NCI-H2171 (cell line): ENCODE measurements at places on chromosomes 2 and 18.

DNA sequence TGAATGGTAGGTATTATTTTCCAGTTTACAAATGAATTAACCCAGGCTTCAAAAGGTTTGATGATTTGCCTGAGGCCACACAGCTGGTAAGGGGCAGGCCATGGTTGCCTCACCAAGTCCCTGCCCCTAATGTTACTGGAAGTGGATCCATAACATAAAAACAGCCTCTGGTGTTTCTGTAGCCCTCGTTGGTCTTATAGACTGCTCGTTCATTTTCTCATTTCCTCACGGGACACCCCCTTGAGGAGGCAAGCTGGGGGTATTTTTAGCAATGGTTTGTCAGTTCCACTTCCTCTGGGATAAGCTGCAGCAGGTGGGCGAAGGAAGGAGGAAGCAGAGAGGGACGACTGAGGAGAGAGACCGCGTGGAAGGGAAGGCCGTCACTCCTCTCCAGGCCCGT, 32.9 kb upstream of the NDUFV2 start:
- DNase-seq, result no peak

DNA sequence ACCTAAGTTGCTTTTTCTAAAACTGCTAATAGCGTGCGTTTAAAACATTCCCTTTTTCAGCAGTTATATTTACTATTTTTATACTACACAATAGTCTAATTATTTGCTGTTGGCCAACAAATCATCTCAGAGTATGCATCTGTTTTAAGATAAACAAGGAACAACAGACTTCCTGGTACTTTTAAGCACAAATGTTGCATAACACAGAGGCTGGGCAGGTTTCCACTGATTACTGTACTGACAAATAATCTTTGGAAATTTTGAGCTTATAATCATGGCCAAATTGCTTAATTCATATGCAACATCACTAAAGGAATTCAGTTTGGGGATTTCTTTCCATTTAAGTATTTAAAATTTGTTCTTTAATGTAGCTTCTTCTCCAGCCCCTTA, 737.4 kb upstream of the SALL3 start:
- no peak for DNase-seq

- DNase-seq, result no peak
These were observed 204.1 kb downstream of the CELF4 start for GRCh38 chr18:37361335-37362157.

- no peak for DNase-seq
These were observed 114.9 kb downstream of the GALNT13 start for GRCh38 chr2:153986488-153987229.

DNA sequence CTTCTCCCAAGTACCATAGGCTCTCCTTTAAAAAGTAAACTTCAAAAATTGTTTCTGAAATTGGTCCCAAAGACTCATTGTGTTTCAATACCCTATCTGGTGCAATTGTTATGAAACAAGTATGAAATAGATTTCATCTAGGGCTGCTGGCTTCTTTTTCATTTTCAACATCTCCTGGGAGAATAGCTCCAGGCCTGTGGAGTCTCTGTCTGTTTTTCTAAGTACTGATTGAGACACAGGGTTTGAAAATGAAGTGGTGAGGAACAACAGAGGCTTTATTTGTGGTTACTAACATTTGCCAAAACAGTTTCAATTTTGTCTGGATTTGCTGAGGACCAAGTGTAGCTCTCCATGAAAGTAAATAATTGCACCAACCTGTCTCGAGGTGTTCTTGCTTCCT, 315.9 kb upstream of the LRATD1 start:
- no peak for DNase-seq

DNA sequence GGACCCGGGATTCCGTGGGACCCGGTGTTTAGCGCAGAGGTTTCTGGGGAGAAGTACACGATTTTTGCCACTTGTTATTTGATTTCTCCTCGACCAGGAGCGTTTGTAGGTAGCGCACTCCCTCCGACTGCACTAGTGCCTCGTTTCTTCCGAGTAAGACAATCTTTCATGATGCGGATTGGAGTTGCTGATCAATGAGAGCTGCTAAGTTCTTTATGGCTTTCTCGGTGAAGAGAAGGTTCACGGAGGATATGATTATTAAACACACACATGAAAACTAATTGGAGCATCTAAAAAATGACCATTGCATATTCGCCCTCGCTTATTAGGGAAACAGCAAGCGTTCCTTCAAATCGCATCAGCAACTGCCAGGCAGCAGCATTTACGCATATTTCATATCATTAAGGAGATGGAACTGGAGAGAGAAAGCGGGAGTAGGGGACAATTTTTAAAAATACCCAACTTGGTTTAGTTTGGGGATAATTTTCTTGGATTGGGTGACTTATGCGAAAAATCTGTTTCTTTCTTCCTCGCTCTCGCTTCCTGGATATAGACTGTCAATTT, 616 bp downstream of the EML6 start:
- no peak for DNase-seq

- DNase-seq, result no peak
These were observed 44.5 kb upstream of the RMDN2 start for GRCh38 chr2:37880551-37880950.

- peak; percentile 69 for DNase-seq
These were observed 266.5 kb downstream of the HRH4 start for GRCh38 chr18:24726727-24727492.

GRCh38 chr2:190664240-190664639, 15.4 kb downstream of the NAB1 start:
- no peak for DNase-seq

DNA sequence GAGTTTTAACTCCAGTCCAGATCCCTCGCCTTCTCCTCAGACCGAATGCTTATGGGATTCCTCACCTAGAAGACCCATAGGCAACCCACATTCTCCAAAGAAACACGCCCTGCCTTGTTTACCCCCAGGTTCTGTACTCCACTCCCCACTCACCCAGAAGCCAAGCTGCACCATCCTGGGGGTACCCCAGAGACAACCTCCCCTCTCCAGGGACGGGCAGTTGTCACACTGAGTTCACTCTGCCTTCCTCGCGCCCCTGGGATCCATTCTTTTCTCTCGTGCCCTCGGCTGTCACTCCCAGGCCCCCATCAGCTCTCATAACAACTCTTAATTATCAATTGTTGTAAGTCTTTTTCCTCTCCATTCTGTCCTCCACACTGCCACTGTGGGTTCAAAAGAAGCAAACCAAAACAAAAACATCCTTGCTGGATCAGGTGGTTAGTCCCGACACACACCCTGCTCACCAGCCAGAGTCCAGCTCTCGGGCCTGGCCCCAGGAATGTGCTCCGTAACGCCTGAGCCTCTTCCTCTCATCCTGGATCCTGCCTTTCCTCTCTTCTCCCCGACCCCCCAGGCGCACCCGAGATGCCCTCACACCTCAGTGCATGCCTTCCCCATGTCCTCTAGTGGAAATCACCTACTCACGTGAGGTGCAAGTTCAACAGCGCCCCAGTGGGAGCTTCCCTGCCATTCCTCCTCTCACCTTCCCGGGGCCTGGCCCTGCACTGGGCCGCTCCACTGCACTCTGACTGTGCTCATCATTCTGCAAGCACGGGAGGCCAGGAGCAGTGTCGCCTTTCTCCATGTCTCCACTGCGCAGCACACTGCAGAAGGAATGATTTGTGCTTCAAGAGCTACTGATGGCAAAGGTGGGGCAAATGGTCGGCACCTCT, 20.7 kb downstream of the COX7A2L start:
- DNase-seq, result no peak

- DNase-seq, result no peak
These were observed 44.4 kb upstream of the LRRTM4 start for GRCh38 chr2:77566582-77566981.

GRCh38 chr2:238397356-238397755, 29.4 kb upstream of the ASB1 start:
- no peak for DNase-seq

DNA sequence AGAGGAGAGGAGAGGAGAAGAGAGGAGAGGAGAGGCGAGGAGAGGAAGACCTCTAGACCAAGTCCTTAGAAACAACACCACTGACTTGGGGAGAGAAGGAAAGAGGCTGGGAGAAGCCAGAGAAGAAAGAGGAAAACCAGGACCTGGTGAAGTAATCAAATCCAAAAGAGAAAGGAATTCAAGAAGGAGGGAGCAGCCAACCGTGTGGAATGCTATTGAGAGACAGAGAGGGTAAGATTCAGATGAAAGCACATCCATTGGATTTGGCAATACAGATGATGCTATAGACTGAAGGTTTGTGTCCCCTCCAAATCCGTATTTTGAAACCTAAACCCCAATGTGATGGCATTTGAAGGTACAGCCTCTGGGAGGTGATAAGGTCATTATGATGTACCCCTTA, 50.7 kb downstream of the GALNT14 start:
- no peak for DNase-seq

DNA sequence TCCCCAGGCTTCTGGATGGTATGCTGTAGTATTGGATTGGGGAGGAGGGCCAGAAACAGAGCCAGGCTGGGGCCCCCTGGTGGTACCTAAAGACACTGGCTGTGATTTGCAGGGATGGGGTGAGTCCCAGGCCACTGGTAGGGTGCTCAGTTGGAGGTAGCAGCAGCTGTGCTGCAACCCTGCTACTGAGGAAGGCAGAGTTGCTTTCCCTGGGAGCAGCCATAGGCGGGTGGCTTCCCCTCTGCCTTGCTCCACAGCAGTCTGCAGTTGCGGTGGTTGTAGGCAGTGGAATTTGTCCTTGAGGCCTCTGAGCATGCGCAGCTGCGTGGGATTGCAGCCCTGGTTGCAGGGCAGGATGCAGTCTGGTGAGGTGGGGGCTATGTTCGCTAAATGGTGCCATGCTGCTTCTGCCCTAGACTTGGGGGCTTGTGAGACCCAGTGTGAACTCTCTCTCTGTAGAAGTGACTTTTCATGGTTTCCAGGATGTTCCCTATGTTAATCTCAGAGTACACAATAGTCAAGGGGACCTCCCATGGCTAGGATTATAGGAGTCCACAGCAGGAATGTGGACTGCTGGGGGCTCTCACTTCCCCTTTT, 443.5 kb downstream of the XIRP2 start:
- no peak for DNase-seq

GRCh38 chr2:109335631-109336176, 206.7 kb downstream of the SH3RF3 start:
- no peak for DNase-seq

GRCh38 chr18:6311456-6312215, 103.1 kb downstream of the L3MBTL4 start:
- DNase-seq, result no peak

- no peak for DNase-seq
These were observed 34.2 kb downstream of the GRHL1 start for GRCh38 chr2:9985531-9986328.

- no peak for DNase-seq
These were observed 211.4 kb upstream of the SMIM21 start for GRCh38 chr18:75638776-75639471.

DNA sequence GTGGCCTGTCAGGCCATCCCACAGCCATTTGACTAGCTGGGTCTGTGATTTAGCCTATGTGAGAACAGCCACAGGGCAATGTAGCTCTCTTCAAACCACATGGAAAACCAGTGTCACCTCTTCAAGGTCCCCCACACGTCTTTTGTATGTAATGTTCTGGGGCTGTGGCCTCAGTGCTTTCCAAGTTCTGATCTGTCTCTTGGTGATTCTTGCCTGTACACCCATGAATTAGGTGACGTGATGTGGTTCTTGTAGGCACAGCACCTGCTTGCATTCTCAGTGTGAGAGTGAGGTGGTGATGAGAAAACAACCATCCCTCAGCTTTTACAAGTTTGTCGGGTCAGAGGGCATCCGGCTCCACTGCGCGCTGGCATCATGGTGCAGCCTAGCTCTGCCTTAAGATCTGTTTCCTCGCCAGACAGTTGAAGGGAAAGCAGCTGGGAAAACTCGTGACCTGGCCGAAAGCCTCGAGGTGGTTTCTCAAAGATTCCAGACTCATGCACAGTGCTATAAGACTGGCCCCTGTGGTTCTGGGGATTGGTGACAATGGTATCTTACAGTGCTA, 125.8 kb downstream of the TANC1 start:
- no peak for DNase-seq

- no peak for DNase-seq
These were observed 92.1 kb downstream of the SH3BP4 start for GRCh38 chr2:235043762-235044500.

DNA sequence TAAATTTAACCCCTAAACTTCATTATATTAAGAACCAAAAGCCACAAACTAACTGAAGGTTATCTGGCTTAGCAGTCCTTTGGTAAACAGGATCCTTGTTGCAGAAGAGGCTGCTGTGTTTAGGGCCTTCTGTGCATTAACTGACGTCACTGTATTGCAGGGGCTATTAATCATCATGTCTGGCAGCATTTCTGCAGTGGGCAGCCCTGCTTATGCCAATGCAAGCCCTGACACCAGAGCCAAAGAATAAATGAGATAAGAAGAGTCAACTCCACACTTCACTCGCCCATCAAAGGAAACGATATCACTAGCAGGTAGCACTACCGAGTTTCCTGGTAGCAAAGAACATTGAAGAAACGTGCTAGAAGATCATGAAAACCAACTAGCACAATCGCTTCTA, 110.6 kb downstream of the PLEKHM3 start:
- DNase-seq, result no peak

DNA sequence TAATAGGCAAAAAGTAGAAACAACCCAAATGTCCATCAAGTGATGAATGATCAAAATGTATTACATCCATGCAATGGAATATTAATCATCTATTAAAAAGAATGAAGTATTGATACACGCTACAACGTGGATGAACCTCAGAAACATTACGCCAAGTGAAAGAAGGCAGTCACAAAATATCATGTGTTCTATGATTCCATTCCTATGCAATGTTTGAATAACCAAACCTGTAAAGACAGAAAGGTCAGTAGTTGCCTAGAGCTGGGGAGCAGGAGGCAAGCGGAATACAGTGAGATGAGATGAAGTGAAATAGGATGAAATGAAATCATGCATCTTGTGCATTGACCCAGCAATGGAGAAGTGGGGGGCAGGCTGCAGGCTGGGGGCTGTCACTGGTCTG, 17.9 kb upstream of the COL6A3 start:
- no peak for DNase-seq

- no peak for DNase-seq
These were observed 57.0 kb downstream of the FAM168B start for GRCh38 chr2:131036269-131036668.

DNA sequence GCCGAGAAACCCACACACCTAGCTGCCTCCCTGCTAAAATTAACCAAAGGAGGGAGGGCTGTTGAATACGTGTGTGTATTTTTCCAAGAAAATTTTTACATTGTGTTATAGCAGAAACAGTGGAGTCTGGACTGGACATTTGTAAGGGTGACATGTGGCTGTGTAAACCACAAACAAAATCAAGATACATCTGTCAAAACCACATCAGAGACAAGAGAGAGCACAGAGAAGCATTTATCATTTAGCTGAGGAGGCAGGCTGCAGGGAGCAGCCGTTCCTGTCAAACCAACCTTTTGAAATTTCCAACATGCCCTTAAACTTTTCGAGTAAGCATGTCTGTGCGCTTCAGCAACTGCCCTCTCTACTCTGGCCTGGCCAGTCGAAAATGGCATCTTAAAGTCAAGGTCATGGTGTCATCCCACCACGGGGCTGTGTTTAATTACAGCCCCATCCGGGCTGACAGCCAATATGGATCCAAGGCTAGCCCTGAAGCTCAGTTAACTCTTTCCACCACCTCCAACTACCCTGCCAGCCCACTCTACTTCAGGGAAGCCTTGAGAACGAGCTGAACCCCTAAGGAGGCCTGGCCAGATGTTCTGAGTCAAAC, 8.4 kb downstream of the BCL11A start:
- DNase-seq, result no peak
